Large intestine (tissue), 12 donors: ENCODE measurements at places on chromosomes 16 and 17. TPM values are rescaled to one million over a fixed set of nuclear protein-coding genes. Genes with fewer than 3 reads are reported as not detected.

TMC6 gene
- polyA plus RNA-seq, result 69.9 TPM

TBC1D28 gene
- not detected for polyA plus RNA-seq

PRSS21 gene
- polyA plus RNA-seq, result 0.49 TPM

- DNase-seq, result peak; percentile 27
Observed at GRCh38 chr17:39096508-39097149, 54.8 kb downstream of the PLXDC1 start.

DNA sequence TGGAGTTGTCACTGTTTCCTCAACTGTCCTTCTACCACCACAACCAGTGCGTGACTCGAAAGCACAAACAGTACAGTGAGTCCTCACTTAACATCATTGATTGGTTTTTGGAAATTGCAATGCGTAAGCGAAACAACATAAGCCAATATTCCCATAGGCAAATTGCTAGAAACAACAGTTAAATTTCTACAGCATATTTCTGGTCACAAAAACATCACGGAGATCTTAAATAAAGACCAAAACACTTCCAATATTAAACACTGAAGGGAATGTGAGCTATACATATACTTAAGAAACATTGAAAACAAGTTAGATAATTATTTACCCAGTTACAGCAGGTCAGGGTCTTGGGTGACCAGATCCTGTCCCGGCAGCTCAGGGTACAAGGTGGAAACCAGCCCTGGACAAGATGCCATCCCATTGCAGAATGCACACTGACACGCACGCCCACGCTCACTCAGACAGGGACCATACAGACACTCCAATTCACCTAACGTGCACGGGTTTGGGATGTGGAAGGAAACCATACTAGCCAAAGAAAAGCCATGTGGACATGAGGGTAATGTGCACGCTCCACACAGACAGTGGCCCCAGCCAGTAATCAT, 4.7 kb downstream of the SLC13A5 start:
- no peak for DNase-seq

DNA sequence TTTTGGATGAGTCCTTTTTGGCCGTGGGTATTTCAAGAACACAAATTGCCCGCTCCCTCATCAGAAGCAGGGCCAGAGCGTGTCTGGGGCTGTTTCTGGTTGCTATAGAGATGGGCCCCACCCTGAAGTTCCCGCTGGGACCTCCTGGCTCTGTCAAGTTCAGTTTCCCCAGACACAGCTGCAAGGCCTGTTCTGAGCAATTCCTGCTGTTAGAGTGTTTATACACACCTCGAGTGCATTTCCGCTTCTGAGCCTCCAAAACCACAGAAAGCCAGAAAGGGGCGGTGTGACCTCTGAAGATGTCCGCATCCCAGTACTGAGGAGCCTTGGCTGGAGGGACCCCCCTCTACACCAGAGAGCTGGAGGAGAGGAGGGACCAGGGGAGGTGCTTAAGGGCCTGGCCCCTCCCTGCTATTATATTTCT, 9.3 kb upstream of the WBP2 start:
- peak; percentile 64 for DNase-seq
